CD4-positive, alpha-beta T cell treated with Interleukin-4 for 4 hours (primary cell): ENCODE measurements at places on chromosomes 2 and 18.
A peak's percentile ranks its signal among the peaks of the same experiment; 100 is the strongest.

DNA sequence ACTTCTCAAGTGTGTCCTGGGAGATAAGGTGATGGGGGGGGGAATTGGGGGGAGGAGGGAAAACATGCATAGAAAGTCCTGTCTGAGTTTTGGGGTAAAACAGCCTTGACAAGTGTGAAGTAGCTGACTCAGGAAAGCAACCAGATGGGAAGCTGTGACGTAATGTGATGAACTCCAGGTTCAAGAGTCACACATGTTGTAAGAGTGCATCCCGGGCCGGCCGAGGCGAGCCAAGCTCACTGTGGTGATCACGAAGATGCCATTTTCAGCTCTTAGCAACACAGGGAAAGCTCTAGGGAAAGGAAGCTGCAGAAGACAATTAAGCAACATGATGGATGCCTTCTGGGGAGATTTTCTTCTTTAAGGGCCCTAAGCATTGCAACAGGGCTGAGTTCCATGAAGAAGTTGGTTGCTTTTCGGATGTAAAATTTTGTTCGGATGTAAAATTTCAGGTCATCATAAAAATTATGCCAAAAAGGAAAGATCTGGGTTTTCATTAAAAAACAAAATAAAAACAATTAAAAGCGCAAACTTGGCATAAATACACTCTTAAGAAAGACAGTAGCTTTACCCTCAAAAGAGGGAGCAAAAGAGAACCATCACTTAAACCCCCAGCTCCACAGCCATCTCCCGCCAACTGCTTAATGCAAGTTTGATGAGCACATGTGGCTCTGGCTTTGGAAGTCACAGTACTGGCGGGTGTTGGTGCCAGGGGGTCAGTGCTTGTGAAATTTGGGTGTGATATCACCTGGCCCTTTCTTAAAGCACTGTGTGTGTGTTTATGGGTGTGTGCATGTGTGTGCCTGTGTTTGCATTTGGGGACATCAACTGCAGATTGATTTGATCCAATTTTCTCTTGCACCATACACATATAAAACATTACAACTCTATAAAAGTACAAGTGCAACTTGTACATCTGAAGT lies 19.1 kb downstream of the SERTAD2 start:
- DNase-seq: no peak

- peak; percentile 23 for DNase-seq
Measured at GRCh38 chr2:156331572-156332283, 793 bp downstream of the NR4A2 start.

GRCh38 chr2:202007015-202007982 lies 26.4 kb upstream of the FZD7 start:
- no peak for DNase-seq

GRCh38 chr2:241777686-241778627 lies 1.3 kb downstream of the GAL3ST2 start:
- DNase-seq: no peak

DNA sequence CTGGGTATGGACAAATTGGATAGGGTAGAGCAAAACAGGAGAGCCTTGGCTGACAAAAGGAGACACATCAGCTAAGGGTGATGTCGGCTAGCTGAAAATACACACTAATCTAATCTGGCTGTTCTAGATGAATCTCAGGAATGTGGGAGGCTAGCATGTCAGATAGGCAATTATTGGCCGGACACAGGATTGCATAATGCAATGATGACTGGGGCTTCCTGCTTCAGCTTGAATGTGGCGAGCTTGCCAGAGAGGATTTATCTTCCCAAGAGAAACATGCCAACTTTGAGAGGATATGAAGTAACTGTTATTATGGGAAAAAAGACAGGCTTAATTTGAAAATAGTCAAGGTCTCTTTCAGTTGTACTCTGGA lies 102.4 kb downstream of the TRIB2 start:
- DNase-seq: no peak

- peak; percentile 46 for DNase-seq
Measured at GRCh38 chr18:56702946-56703345, 51.8 kb downstream of the WDR7 start.

GRCh38 chr2:230762317-230762896 lies 49.8 kb downstream of the CAB39 start:
- DNase-seq: peak; percentile 41

GRCh38 chr18:30359521-30359920 lies 683.0 kb downstream of the DSC3 start:
- DNase-seq: no peak

GRCh38 chr2:224841910-224842309 lies 125.7 kb upstream of the CCDC195 start:
- DNase-seq: no peak

- DNase-seq: no peak
Measured at GRCh38 chr18:56289381-56289780, 349.0 kb downstream of the TXNL1 start.

GRCh38 chr2:38750011-38750890 lies 910 bp downstream of the SRSF7 start:
- DNase-seq: peak; percentile 51

DNA sequence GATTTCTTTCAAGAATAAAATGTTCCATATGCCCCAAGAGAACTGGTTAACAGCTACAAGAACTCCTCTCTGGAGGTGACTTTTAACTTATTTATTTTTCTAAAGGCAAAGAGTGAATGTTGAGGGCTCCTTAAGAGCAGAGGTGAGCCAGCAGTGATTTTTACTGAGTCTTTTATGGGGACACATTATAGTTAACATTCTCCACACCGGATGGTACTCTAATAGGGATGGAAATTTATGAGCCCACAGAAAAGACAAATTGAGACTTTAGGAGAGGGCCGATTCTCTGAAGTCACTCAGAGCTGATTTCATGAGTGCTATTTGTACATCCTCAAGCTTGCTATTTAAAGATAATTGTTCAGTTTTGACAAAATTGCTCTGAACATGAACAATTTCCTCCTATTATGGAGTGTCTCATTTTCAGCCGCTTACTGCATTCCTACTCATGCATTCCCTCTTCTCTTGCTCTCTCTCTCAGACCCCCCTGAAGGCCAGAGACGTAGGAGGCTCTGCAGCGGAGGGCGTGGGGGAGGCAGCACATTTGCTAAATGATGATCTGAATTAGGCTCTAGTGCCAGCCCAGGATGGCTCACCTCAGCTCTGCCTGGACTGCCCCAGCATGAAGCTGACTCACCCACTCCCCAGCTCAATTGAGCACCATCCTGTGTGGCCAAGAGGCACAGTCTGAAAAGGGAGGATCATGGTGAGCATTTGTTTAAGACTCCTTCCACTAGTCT lies 5.9 kb upstream of the RPL37A start:
- no peak for DNase-seq

GRCh38 chr2:67322353-67323001 lies 74.7 kb upstream of the ETAA1 start:
- DNase-seq: no peak

DNA sequence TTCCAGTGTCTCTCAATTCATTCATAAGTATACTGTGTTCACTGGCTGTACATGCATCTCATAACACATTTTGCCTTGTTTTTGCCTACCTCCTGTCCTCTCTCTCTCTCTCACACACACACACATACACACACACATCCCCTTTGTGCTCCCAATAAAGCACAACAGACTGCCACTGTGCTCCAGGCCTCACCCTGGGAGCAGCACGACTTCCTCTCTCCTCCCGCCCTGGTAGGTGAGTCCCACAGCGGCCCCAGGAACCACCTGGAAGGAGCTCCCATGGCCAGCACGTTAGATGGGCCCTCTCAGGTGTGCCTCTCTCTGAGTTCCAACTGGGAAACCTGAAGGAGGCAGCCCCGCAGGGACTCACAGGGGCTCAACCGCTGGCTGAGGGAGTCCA lies 65.4 kb downstream of the MARCHF4 start:
- no peak for DNase-seq

DNA sequence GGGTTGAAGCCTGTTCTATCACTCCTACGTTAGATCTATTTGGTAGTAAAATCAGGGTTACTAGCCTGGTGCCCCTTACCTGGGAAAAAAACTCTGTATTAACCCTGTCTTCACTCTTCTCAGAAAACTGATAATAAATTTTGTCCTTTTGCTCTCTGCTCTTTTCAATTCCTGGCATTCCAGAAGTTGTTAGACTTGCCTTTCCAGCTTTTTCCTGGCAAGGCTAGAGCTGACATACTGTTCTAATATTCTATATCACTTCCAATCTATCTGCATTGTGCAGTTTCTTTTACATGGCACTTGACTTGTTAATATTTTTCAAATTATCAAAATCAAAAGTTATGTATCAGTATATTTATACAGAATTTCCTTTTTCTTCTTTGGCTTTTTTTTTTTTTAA lies 162.2 kb downstream of the FIGN start:
- DNase-seq: no peak

GRCh38 chr2:37997629-37998028 lies 72.5 kb downstream of the RMDN2 start:
- no peak for DNase-seq

- no peak for DNase-seq
Measured at GRCh38 chr2:141105763-141106162, 1025.1 kb downstream of the LRP1B start.

- DNase-seq: no peak
Measured at GRCh38 chr2:137250401-137250800, 485.1 kb downstream of the THSD7B start.

DNA sequence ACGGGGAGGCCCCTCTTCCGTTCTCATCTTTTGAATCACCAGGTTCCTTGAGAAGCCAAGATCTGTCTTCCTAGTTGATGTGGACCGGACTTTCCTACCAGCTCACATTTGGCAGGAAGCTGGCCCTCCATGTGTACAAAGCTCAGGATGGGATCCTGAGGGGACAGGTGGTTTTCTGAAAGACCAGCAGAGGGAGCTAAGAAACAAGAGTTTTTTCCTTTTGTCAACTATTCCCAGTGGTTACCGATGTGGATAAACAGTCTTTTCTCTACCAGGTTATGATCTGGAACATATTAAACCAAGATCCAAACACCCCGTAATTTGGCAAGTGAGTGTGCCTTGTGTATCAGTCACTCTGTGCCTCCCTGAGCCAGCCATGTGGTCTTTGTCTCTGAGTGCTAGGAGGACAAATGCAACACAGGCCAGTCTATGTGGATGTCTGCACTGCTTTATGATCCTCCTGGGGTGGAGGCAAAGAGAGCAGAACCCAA lies 25.1 kb upstream of the ARHGAP25 start:
- peak; percentile 49 for DNase-seq

- no peak for DNase-seq
Measured at GRCh38 chr2:127475788-127476187, 50.5 kb downstream of the IWS1 start.

- DNase-seq: peak; percentile 86
Measured at GRCh38 chr18:48834413-48835031, 116.2 kb downstream of the SMAD7 start.

- no peak for DNase-seq
Measured at GRCh38 chr2:9952286-9952737, 819 bp downstream of the GRHL1 start.

GRCh38 chr2:212873256-212873655 lies 278.2 kb downstream of the IKZF2 start:
- no peak for DNase-seq

- no peak for DNase-seq
Measured at GRCh38 chr2:50476174-50476573, 555.8 kb downstream of the NRXN1 start.

DNA sequence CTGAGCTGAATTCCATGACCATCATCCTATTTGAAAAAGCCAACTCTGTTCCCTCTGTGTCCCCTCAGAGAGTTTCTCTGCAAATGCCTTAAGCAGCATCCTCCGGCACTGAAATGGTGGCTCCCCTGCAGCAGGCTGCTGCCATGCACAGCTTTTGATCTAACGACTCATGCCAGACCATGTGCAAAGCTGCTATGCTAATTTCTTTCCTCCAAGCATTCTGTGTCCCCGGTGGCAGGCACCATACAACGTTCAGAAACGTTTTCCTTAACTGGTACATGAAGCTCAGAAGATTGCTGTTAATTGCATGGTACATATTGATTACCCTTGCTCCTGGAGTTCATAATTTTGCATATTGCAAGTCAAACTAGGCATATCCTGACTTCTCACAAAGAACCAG lies 336.8 kb downstream of the RBM43 start:
- DNase-seq: no peak

DNA sequence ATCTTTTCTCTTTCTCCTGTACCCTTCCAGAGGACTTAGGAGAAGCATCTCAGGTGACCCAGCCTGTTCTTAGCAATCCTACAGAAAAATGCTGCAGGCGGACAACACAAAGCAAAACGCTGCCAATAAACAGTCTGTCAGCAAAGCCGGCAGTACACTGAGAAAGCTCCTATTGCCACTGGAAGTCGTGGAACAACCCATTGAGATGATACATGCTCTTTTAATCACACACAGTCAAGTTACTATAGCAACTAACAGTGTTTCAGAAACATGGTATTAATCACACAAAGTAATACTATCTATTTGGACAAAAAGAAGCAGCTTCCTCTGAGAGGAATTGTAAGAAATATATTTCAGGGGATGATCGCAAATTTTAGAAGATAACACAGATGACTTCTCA lies 10.5 kb downstream of the CTLA4 start:
- no peak for DNase-seq

DNA sequence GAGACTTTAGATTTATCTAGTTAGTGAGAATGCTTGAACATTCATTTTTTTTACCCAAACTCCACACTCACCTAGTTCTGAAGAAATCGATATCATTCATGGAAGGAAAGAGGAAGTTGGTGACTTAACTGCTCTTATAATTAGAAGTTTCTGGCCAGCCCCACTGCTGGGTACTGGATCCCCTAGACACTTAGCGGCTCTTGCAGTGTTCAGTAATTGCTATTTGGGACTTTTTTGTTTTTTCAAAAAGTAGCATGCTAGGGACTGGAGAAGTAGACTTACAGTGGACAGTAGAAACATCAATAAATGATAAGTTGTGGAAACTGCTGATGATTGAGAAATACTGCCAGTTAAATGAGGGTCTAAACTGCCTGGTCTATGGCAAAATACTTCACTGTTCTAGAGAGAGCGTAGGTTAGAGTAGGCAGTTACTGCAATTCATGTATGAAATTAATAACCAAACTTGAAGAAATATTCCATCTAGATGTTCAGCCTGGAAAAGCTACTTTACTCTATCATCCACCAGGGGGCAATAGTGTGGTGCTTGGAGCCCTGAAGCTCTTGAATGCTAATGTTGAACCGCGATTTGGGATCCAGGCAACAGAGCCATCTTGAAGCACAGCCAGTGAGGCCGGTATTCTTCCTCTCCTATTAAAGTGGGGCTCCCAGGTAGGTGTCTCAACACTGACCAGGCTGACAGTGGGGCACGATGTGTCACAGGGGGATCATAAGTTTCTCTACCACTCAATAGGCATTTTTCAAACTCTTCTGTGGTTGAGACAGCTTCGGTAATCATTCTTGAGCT lies 146.1 kb upstream of the SESTD1 start:
- peak; percentile 30 for DNase-seq

- DNase-seq: no peak
Measured at GRCh38 chr2:63514781-63515180, 73.5 kb downstream of the WDPCP start.

DNA sequence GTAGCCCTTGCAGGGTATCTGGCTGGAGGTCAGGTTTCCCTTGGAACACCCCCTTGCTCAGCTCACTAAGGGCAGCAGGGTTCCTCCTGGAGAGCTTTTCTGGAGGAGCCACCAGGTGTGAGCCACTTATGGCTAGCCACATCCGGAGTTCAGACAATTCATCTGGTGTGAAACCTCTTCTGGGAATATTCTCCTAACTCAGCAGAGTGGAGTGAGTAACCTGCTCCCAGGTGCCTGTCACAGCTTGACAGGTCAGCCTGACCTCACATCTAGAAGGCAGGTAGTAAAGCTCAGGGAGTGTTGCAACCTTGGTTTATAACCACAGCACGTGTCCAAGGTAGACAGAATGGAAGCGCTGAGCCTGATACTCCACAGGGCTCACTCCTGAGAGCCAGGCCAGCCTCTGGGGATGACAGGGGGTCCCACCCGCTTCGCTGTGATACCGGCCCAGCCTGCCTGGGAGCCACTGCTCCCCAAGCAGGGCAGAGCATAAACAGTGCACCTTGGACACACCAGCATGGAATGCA lies 62.6 kb upstream of the TGFA start:
- DNase-seq: no peak
